ENCODE measurements at places on chromosomes 5 and 9.

DNA sequence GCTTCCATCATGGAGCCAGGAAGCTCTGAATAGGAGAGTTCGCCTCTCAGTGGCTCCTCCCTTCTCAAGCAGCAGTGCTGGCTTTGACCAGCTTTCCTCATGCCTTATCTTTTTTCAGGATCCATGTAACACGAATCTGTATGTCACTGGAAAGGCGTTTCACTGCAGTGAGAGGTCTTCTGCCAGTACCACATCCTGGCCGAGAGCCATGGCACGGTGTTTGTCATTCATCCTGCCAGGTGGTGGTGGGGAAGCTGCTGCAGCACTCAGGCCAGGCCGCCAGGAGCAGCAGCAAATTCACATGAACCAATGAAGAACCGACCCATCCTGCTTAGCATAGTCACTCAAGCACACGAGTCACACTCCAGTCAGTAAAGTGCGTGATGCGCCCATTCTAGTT, 179.0 kb downstream of the FANCC start:
- peak; percentile 96 for DNase-seq

- no peak for DNase-seq
Measured at GRCh38 chr5:157308836-157309465, 43.0 kb downstream of the CYFIP2 start.

DNA sequence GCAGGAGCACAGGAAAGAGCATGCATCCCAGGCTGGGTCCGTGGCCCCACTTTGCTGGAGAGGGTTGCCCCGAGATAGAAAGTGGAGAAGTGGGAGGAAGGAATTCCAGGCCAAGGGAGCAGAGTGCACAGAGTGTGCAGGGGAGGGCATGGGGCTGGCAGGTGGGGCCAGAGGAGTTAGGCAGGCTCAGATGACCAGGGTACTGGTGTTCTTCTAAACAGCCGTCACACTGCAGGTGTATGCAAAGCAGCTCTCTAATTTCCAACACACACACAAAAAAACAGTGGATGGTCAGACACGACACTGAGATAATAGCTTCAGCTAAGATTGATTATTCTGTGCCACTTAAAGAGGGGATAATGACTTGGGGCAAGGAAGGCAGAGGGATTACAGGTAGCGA, 212.2 kb downstream of the MTRR start:
- peak; percentile 4 for DNase-seq

DNA sequence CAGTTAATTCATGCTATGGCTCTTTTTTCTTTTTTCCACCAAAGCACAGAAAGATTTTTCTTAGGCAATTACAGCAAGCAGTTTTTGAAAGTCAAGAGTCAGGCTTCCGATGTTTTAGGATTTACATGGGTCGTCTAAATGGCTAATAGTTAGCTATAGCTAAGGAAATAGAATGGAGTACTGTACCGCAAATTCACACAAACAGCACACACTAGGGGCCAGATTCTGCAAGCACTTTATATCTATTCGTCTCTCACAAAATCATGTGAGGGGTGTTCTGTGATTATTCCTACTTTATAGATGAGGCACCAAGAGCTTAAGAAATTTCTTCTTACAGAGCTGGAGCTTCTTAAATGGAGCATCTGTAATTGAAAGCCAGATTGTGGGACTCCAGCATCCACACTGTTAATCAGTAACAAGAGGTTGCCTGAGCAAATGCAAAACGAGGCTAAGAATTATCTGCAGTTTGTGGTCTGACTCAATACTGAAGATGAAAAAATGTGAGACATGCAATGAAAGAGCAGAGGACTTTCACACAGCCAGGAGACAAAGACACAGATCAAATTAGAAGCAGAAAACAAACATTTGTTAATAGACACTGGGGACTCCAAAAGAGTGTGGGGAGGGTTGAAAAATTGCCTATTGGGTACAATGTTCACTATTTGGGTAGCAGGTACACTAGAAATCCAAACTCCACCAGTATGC, 62.7 kb upstream of the CTXN3 start:
- no peak for DNase-seq

DNA sequence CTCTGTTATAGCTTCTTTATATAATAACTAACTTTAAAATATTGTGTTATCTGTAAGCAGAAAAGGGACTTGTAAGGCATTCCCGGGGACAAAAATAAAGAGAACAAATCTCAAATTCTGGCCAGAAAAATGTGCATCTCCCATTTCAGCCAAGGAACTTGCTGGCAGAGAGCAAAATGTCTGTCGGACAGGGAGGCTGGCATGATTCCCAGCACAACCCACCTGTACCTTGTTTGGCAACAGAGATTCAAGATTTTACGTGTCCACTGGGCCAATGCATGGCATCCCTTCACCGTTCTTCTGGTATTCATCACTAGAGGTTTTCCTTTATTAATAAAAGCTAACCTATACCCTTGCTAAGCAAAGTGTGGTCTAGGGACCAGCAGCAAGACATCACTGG, 566.6 kb downstream of the PSAT1 start:
- peak; percentile 21 for DNase-seq

DNA sequence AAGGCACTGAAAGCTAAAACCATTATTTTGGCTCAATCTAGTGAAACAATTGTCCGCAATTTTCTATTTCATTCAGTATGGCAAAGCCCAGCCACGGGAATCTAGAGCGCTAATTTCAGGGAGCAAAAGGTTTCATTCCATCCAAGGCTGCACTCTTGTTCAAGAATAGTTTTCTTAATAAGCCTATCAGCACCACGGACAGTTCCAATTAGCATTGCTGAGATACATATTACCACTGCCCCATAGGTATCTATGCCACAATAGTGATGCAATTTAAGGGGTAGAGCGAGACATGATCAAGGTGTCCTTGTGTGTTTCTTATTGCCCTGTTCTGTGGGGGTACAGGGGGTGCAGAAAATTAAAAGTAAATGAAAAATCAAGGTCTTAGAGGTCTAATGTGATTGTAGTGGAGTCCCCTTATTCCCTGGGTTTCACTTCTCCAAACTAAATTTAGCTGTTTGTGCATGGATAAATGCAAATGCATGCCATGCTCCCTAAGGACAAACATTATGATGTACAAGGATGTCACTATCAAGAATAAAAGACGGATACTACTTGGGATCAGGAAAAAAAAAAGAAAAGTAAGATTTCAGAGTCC, 45.5 kb downstream of the SPOCK1 start:
- DNase-seq: no peak

GRCh38 chr5:89280103-89281037, 397.4 kb upstream of the MEF2C start:
- DNase-seq: no peak

DNA sequence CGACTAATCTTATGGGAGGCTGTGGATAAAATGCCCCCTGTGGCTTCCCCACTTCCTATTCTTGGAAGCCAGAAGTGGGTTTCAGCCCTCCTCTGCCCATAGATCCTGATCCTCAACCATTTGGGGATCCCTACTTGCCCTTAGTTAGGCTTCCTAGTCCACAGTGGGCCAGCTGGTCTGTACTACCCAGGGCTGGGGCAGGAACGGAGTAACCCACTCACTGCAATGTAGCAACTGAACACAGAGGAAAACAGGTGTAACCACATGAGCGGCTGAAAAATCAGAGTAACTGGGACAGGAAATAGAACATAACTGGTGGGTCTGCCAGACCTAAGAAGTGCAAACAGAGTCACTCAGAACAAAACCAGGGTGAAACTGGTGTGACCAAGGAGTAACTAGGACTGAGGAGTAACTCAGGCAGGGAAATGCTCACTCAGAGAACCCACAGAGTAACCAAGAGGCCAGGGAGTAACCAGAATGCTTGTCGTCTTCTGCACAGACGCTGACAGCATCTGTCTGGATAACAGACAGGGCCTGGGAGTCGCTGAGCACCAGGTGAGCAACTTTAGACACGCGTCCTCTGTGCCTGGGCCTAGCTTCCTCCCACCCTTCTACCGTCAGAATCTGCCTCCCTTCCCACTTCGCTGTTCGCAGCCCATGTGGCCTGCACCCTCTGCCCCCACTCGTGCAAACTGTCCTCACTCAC, 1.0 kb downstream of the AQP3 start:
- DNase-seq: no peak

- no peak for DNase-seq
Measured at GRCh38 chr9:113920872-113921271, 44.8 kb downstream of the ZNF618 start.

GRCh38 chr5:7663808-7664207, 187.1 kb downstream of the CFAP90 start:
- no peak for DNase-seq

GRCh38 chr5:30879887-30880286, 313.6 kb upstream of the CDH6 start:
- no peak for DNase-seq

- DNase-seq: no peak
Measured at GRCh38 chr5:122723606-122724352, 51.1 kb upstream of the SNX2 start.

GRCh38 chr5:77630114-77630680, 8.3 kb downstream of the OTP start:
- no peak for DNase-seq

GRCh38 chr5:107359033-107359915, 311.5 kb downstream of the EFNA5 start:
- DNase-seq: no peak

GRCh38 chr9:95167998-95168397, 149.5 kb downstream of the FANCC start:
- peak; percentile 22 for DNase-seq

DNA sequence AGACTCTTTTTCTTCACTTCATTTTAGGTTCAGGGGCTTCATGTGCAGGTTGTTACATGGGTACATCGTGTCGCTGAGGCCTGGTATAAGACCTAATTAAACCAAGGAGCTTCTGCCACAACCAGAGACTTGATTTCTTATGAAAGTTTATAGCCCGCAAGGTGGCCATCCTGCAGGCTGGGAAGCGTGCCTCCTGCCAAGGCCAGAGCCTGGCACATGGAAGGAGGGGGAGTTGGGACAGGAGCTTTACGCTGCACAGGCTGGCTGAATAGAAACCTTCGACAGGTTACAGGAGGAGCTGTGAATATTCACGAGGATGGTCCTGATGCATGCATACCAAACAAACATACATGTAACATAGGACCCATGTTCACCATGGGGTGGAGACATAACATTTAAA, 50.1 kb upstream of the SIMC1 start:
- no peak for DNase-seq

DNA sequence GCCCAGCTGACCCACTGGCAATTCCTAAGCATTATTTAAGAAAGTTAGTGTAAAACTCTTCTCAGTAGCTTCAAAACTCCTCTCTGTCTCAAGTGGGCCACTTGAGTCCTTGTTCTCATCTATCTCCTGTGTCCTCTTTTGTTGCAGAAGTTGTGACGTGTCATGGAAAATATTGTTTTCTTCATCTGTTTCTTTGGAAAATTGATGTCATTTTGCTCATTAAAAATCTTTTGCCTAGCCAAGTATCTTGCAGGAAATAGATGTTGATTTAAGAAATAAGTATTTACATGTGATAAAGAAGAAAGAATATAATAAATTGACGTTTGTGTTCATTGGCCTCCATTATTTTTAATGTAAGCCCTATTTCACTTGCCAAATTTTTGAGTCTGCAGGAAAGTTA, 1158.4 kb upstream of the SEMA6A start:
- no peak for DNase-seq

DNA sequence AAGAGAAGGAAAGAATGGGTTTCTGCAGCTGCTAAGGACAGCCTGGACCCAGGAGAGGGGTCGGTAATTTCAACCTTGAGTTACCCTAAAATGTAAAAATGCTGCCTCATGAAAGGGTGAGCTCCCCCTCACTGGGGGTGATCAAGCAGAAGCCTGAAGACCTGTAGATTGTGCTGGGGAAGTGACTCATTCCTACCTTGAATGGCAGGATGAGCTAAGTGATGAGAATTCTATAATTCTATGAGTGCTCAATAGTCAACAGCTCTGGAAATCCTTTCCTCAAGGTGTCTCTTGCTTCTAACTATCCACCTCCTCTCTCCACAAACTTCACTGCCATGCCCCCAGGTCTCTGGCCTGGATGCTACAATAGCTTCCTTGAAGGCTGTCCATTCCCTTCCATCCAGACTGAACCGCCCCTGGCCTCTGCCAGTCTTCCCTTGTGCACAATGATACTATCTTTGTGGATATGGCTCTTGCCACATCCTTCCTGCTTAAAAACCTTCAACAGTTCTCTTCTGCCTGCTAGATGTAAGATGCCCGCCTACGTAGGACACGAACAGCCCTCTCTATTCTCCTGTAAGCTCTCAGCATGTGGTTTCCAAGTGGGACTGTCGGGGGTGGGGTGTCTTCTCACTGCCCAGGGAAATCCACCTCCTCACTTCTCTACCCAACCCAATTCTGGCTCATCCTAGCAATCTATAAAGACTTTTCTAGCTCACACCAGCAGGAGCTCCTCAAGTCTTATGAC, 50.6 kb downstream of the PTPN3 start:
- DNase-seq: no peak

- DNase-seq: no peak
Measured at GRCh38 chr5:140630292-140631035, 2.5 kb downstream of the CD14 start.

DNA sequence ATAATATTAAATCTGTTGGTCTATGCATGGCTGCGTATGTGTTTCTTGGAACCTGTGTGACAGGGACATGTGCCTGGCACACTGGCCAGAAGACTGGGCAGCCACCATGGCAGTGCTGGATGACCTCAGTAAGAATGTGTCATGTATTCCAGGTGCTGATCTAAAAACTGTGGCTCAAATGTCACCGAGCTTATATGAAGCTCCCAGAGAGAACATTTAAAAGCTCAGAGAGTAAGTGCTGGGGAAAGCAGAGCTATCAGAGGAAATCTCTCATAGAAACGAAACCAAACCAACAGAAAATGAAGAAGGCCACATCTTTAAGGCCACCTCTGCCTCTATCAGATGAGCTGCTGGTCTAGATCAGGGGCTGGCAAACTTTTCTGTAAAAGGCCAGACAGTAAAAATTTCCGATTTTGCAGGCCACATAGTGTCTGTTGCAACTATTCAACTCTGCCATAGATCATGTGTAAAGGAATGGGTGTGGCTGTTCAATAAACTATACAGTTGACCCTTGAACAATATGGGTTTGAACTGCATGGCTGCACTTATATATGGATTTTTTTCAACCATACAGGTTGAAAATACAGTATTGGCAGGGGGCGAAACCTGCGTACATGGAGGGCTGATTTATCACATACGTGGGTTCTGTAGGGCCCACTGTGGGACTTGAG, 31.8 kb downstream of the TSTD2 start:
- DNase-seq: no peak

GRCh38 chr5:155903791-155904190, 423.2 kb upstream of the SGCD start:
- no peak for DNase-seq

- DNase-seq: no peak
Measured at GRCh38 chr5:135173662-135174290, 139.7 kb upstream of the PITX1 start.

DNA sequence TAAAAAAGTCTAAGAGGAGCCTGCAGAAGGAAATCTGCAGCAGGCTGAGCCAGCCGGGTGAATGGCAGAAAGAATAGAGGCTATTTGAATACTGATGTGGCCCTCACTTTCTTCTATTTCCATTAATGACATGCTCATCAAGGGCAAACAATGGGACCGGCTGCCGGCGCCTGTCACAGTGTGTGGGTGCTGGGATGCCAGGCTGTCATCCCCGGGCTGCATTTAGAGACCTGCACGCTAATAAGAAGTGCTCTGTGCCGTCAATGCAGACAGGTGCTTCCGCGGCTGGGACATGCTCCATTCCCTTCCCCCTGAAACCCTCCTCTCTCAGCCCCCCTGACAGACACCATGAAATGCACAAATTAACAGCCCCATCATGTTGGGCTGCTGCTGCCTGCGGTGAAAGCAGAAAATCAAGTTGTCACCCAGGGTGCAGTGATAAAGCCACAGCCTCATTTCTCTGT, 217.7 kb upstream of the TBCA start:
- peak; percentile 36 for DNase-seq

All from NCI-H1092 treated with DMSO at 0.1 percent for 48 hours (cell line).